GM23338 (cell line): ENCODE measurements at places on chromosomes 2 and 18. TPM values are rescaled to one million over a fixed set of nuclear protein-coding genes. Genes with fewer than 3 reads are reported as not detected.
A peak's percentile ranks its signal among the peaks of the same experiment; 100 is the strongest.

DNA sequence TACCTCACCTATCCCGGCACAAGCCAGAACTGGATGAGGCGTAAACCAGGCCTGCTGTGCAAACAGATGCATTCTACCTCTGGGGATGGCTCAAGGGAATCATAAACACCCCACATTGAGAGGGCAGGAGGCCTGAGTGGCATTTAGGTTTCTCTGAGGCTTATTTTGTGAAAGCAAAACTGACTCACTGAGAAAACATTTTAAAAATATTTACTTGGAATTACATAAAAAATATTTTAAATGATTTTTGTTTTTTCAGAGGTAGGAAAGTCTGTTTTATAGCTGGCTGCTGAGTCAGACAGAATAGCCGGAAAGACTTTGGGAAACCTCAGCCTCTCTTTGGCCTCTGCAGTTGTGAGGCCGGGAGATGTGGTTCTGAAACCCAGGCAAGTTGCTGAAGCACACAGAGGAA is 244.1 kb downstream of the NCKAP5 start:
- DNase-seq = peak; percentile 12

DNA sequence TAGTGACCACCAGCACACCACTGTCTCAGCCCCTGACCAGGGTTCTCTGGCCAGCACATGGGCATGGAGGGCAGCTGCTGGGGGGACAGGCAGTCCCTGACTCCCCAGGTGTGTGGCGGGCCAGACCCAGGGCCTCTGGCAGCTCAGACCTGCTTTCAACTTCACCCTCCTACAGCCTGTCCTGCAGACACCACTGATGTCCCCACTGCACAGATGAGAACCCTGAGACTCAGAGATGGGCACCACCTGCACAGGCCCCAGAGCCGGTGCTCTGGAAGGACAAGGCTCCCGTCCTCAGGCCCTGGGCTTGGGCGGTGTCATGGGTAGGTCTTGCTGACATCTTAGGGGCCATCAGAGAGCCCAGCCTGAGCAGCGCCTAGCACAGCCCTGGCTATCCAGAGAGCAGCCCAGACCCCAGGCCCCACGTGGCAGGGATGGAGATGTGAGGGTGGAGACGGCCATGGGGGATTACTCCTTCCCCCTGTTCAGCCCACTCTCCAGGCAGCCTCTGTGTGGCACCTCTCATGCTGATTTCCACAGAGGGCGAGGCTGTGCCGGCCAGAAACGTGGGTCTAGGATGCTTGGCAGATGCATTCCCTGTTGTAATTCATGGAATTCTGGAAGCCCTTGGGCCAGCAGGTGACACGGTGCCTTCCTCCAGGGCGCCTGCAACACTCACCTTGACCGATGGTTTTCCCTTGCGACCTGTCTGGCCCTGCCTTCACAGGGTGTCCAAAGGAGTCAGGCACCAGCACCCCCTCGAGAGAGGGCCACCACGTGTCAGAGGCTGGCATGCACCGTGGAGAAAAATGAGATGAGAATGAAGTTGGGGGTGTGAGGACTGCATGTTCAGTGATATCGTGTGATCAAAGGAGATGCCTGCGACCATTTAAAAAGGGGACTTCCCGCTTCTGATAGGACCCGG is 61.2 kb upstream of the GLI2 start:
- no peak for DNase-seq

- no peak for DNase-seq
These were observed 24.7 kb downstream of the AGAP1 start for GRCh38 chr2:235518322-235519090.

GRCh38 chr2:219526320-219527075 is 12.2 kb downstream of the ASIC4 start:
- no peak for DNase-seq

- no peak for DNase-seq
These were observed 13.1 kb upstream of the RAB31 start for GRCh38 chr18:9694952-9695495.

- DNase-seq = no peak
These were observed 49.6 kb downstream of the ARHGAP25 start for GRCh38 chr2:68784188-68784587.

RFTN2 gene
- 0.42 and 1.0 TPM in 2 replicates for total RNA-seq

CNRIP1 gene
- total RNA-seq = 5.9 and 6.9 TPM in 2 replicates

SIX3 gene
- 0.28 TPM in 1 of 2 replicates, not detected in the other for total RNA-seq

BMPR2 gene
- 14.2 and 21.6 TPM in 2 replicates for total RNA-seq
